ENCODE measurements at places on chromosomes 7 and 10.

DNA sequence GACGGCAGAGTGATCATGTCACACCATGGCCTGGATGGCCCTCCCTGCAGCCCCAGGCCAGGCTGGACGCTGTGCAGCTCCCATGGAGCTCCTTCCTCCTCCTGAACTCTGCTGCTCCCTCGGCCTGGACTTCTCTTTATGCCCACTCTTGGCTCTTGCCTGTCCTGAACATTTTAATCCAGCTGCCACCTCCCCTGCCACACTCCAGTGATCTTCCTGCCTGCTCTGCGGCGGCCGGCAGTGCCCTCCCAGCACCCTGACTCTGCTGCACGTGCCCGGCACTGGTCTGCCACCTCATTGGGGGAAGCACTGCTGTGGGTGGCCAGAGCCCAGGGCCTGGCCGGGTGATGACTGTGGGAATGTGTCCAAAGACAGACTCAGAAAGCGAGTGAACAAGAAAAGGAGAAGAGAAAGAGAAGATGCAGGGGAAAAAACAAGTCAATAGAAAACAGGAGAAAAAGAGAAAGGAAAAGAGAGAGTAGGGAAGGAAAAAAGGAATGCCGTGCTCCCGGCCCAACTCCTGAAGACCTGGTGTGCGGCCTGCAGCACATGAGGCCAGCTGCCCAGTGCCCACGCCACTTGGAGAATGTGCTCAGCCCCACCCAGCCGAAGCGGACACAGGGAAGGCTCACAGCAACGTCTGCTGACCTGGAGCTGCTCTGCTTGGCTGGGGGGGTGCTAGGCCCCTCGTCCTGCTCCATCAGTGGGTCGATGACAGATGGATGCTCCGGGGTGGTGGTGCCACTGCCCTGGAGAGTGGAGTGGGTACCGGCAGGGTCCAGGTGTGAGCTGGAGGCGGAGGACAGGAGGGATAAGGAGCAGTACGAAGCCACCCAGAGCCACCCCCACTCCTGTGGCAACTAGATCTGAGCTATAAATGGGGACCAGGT lies 115.9 kb downstream of the DLG5 start:
- no peak for DNase-seq

GRCh38 chr10:14753441-14753840 lies 21.3 kb downstream of the FAM107B start:
- no peak for DNase-seq

DNA sequence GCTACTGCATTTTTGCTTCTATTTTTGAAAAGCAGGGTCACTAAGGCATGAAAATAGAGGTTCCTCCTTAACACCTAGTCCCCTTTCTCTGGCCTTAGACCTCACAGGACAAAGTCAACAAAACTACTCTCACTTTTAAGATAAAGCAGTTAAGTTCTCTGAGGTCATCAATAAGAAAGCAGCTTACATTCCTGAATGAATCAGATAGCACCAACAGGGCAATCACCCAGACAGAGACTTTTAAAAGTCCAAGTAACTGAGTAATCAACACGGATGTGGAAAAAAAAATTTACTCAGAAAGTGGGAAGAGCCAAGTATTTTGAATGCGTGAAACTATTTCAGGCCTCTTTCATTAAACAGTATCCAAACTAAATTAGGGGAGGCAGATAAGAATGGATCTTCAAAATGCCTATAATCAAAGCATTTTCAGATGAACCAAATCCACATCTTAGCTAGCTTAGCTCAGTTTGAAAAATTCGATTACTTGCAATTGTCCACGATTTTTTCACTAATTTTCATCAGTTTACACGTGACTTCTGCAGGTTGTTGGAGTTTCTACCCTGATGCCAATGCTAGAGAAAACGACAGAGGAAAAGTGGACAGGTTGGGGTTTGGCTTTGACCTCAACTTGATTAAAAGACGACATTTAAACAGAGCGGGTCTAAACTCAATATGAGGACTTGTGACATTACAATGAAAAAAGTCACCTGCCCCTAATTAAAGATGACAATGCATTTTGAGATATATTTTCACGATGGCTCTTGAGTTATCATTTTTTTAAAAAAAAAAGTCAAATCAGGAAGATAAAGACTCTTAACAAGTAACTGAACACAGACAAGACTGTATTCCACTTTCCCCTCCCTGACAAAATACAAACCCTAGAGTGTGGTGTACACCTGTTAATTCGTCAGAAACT lies 1.6 kb downstream of the BEND7 start:
- DNase-seq, result no peak

GRCh38 chr7:71558806-71559613 lies 427.1 kb downstream of the GALNT17 start:
- no peak for DNase-seq

GRCh38 chr7:74266191-74266963 lies 12.2 kb upstream of the RFC2 start:
- no peak for DNase-seq

GRCh38 chr7:14839307-14839706 lies 63.2 kb downstream of the DGKB start:
- DNase-seq, result no peak
